NCI-H510A treated with DMSO at 0.1 percent for 48 hours (cell line): ENCODE measurements at places on chromosomes 5 and 9.

DNA sequence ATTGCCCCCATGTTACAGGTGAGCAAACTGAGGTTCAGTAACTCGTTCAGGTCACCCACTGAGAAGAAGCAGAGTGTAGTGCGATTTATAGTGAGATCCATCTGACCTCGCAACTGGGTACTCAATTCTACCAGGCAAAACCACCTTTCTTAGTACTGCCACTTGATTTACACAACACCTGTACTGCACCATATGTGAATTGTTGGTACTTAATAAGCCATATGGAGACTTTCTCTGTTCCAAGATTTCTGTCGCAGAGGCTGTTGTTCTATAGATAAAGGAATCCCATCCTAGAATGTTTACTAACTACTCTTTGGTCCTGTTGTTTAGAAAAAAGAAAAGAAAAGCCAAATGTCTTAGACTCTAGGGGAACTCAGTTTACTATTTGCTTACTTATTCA lies 287.5 kb downstream of the KCTD16 start:
- no peak for DNase-seq

DNA sequence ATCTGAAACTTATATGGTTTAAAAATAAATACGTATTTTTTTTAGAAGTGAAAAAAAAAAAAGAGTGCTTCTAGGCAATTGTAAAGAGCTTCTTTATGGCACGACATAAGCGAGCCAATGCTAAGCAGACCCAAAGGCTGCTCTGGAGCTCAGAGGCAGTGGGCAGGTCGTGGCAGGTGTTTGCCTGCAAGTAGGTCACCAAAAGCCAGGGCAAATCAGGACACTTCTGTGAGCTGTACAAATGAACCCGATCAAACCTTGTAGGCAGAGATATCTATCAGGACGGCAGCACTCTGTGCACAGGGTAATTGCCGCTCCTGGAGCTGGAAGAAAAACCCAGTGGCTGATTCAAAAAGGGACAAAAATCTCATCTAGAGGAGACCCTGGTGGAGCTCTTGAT lies 75.9 kb downstream of the IRX2 start:
- DNase-seq = no peak

DNA sequence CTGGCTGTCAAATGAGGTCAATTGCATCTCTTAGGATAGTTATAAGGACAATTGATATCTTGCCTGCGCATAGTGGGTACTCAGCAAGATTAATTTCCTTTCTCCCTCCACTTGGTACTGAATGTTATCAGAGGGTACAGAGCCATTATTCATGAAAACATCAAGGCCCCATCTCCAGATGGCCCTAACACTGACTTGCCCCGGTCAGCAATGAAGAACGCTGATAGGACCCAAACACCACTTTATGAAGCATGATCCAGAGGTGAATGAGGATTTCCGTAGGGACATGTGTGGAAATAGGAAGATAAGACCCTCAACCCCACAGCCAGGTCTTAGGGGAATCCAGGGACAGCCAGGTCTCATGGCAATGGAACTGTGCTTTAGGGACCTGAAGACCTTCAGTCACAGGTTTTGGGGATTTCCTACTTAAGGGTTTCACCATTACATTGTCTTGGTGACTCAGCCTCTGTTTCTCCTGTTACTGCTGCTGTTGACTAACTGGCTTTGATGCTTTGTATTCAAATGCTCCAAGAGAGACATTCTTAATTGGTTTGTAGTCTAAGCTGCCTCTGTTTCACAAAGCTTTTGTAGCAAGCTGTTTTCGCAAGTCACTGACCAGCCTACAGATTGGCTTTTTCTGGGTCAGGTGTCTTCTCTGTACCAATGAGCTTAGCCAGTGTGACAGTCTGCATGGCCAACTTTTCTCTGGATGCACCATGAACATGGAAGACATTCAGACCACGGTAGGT lies 35.3 kb upstream of the IQGAP2 start:
- no peak for DNase-seq

DNA sequence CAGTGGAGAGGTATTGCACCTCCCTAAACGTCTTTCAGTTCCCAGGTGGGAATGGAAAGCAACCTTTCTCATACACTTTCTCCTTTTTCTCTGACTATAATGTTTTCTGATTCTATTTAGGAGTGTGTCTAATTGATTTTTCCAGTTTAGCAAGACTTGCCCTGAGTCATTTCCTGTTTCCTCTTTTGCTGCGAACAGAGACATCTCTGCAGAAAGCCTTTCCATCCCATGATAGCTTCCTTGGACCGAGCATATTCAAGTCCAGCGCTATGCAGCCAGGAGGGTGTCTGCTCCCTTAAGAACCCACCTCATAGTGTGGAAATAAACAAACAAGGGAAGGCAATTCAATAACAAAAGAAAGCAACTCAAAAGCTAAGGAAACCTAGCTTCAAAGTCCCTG lies 60.0 kb upstream of the CDH6 start:
- no peak for DNase-seq

DNA sequence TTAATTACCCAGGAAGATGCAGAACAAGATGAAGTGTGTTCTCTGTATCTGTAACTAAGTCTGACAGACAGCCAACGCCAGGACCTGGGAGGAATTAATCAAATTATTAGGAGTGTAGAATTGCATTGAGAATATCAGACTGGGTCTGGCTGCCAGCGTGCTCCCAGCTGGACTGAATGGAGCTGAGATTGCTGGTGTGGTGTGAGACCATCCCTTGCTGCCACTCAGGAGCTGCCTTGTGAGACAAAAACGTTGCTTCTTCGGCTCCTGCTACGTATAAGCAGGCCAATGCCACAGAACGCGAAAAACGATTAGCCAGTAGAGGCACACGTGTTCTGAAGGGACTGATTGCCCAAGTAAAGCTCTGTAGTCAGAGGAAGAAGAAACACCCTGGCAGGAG lies 66.8 kb downstream of the AMBP start:
- DNase-seq = no peak

- no peak for DNase-seq
Measured at GRCh38 chr9:37624073-37624472, 26.7 kb upstream of the FRMPD1 start.

- no peak for DNase-seq
Measured at GRCh38 chr5:1199649-1200494, 1.5 kb upstream of the SLC6A19 start.
